Lower lobe of right lung (tissue), 2 donors: ENCODE measurements at places on chromosomes 3 and 15. TPM values are rescaled to one million over a fixed set of nuclear protein-coding genes. Genes with fewer than 3 reads are reported as not detected.

DYNLT2B gene
- total RNA-seq, result 6.1 TPM

PTX3 gene
- 3.2 TPM for total RNA-seq

TNFAIP8L3 gene
- total RNA-seq, result 10.4 TPM

DNA sequence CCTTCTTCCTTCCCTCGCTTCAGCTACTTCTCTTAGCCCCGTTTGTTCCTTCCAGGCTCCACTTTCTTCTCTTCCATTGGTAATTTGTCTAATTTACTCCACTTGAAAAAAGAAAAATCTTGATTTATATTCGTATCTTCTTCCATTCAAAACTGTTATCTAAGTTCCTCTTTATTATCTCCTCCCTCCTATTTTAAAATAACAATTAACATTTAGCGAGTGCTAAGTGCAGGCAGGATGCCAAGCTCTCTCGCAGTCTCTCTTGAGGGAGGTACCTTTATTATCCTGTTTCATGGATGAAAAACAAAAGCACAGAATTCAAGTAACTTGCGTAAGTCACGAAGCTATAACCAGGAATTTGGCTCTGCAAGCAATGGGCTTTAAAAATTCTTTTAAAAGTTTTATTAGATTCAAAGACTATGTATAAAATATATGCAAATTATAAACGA, 418.9 kb upstream of the NAALADL2 start:
- DNase-seq, result peak; percentile 43

DNA sequence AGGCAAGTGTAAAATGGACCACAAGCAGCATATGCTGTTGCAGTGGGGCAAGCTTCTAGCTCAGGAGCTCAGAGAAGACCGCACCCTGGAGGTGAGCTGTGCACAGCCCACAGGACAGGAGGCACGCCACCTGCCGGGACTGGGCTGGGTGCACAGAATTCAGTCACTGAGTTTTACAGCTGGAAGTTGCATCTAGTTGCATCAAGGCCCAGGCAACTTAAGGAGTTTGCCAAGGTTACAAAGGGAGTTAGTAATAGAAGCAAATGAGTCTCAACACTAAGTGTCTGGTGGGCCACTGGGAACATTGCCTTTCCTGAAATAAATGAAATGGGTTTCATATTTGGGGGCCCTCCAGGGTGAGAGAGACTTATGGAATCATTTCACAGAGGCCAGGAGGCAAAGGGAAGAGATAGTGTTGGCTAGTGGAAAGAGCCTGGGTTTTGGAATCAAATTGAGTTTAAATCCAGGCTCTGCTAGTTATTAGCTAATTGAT, 36.0 kb upstream of the TIMP4 start:
- DNase-seq, result no peak

DNA sequence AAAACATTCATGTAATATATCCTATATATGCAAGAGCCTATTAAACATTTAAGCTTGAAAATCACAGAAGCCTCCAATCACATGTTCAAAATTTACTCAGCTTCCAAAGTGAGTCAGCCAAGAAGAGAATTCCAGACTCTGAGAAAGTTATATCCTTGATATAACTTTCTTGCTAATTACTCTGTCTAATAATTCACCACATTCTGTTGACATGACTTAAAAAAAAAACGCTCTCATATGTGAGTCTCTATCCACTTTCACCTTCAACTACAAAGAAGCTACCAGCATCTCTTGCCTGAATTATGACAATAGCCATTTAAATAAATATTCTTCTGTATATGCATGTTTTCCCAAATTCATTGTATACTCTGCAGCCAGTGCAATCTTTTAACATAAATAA, 1116.3 kb upstream of the CADM2 start:
- DNase-seq, result no peak

- DNase-seq, result no peak
Observed at GRCh38 chr15:70473581-70474370, 289.6 kb downstream of the UACA start.
